ENCODE measurements at places on chromosomes 1 and 21. TPM values are rescaled to one million over a fixed set of nuclear protein-coding genes. Genes with fewer than 3 reads are reported as not detected.

DNA sequence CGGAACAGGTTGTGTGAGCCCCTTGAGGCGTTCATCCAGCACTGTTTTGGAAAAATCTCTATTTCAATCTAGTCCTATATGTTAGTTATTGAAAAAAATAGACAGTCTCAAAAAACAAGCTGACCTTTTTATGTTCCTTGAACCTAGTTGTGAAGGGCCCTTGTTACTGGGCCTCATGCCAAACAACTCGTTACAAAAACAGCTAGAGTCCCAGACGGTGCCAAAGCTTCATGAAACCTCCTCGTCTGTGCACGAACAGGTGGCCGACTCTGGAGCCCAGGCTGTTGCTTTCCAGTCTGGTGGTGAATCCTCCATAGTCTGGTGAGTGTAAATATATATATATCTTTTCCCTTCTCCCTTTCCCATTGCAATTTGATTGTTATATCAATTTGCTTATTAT lies at the start of gene CHIA:
CHIA (plus strand) TSS at position 222 of the 400 bp plus-strand sequence. CDS start 19,617 bp downstream, outside the sequence.
- H3K27me3 ChIP-seq, result peaks cover 3% of the 10 kb centered on the region
- H3K4me1 ChIP-seq, result peaks cover 5% of the 10 kb centered on the region
- no peaks in the 10 kb centered on the region for H3K36me3 ChIP-seq

Gene SLC27A3
- 11.1 TPM for total RNA-seq

Gene CTSS
- 31.7 TPM for total RNA-seq

Gene B3GALT2
- 0.13 TPM for total RNA-seq

Measured in activated T-helper 1 cell treated with anti-CD3 and anti-CD28 coated beads, Interleukin-12 subunit alpha, Interleukin-12 subunit beta, Interleukin-2, Interleukin-4 antibody, amounts not matched to agents 30 ng/mL and 10 ng/mL and 1 ng/mL, durations not matched to agents 14 hours and 24 hours and 36 hours (primary cell).